Large intestine (tissue), 12 donors: ENCODE measurements at places on chromosomes 5 and 9.

DNA sequence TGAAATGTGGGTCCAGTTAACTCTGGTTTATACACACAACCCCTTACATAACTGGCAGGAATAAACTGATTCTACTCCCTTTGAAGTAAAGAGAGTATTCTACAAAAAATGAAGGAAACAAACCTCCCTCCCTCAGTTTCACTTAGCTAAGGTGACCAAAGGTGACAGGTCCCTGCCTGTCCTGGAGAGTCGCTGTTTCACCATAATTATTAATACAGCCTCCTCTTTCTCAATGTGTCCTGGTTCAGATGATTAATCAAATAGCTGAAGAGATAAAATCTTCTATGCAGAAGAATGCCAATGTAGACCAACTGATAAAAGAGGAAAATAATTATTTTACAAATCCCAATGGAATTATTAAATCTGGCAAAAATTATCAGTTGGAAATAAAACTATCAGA, 163.7 kb upstream of the GNA14 start:
- no peaks in the 10 kb centered on the region for H3K27me3 ChIP-seq
- no peak overlapping the region for H3K27ac ChIP-seq
- peaks cover 17% of the 10 kb centered on the region for H3K4me1 ChIP-seq
- DNase-seq, result no peak

- no peaks in the 10 kb centered on the region for H3K4me1 ChIP-seq
- no peak overlapping the region for H3K27ac ChIP-seq
- no peak overlapping the region for H3K4me3 ChIP-seq
- no peak for DNase-seq
- H3K27me3 ChIP-seq, result no peaks in the 10 kb centered on the region
- H3K36me3 ChIP-seq, result peaks cover 76% of the 10 kb centered on the region
These were observed 26.9 kb upstream of the CORO2A start for GRCh38 chr9:98219364-98219716.

GRCh38 chr9:129275626-129276247, 97.7 kb upstream of the IER5L start:
- H3K27me3 ChIP-seq, result no peaks in the 10 kb centered on the region
- no peaks in the 10 kb centered on the region for H3K4me1 ChIP-seq
- no peak for DNase-seq
- no peak overlapping the region for H3K27ac ChIP-seq
- H3K4me3 ChIP-seq, result no peak overlapping the region
- H3K36me3 ChIP-seq, result no peaks in the 10 kb centered on the region

GRCh38 chr9:83986765-83987401, 6.3 kb downstream of the RMI1 start:
- DNase-seq, result peak; percentile 71
- H3K4me1 ChIP-seq, result no peaks in the 10 kb centered on the region
- H3K27me3 ChIP-seq, result no peaks in the 10 kb centered on the region
- peak overlapping the region; percentile 16 for H3K27ac ChIP-seq
- H3K4me3 ChIP-seq, result no peak overlapping the region

GRCh38 chr9:7216004-7216841, 458.4 kb downstream of the KDM4C start:
- DNase-seq, result no peak
- no peaks in the 10 kb centered on the region for H3K4me1 ChIP-seq
- H3K27me3 ChIP-seq, result no peaks in the 10 kb centered on the region
- H3K36me3 ChIP-seq, result no peaks in the 10 kb centered on the region

GRCh38 chr9:131960311-131960710, 119.4 kb downstream of the MED27 start:
- H3K27me3 ChIP-seq, result no peaks in the 10 kb centered on the region
- H3K27ac ChIP-seq, result no peak overlapping the region
- H3K4me3 ChIP-seq, result no peak overlapping the region
- H3K4me1 ChIP-seq, result no peaks in the 10 kb centered on the region
- no peak for DNase-seq
- peaks cover 3% of the 10 kb centered on the region for H3K36me3 ChIP-seq

DNA sequence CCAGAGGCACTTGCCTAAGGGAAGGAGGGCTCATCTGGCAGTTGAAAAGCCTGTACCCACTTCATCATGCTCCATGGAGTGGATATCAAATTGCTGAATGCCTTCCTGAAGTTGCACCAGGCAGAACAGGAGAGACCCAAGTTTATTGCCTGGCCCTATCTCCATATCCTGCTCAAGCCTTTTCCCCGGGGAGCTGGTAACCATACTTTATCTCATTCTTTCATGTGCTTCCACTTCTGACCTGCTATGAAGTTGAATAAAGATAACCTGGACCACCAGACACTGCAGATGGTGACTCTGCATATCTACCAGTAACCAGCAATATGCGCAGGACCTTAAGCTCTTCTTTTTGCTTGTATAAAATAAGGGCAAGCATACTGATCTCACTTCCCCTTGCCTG, 1397.5 kb upstream of the CDH6 start:
- DNase-seq, result no peak
- H3K4me3 ChIP-seq, result no peak overlapping the region
- H3K27ac ChIP-seq, result no peak overlapping the region

- no peaks in the 10 kb centered on the region for H3K27me3 ChIP-seq
- H3K36me3 ChIP-seq, result peaks cover 18% of the 10 kb centered on the region
- H3K4me1 ChIP-seq, result no peaks in the 10 kb centered on the region
- H3K27ac ChIP-seq, result no peak overlapping the region
These were observed 85.8 kb downstream of the AOPEP start for GRCh38 chr9:94812343-94812742.
